ENCODE measurements at places on chromosomes 13 and 19. TPM values are rescaled to one million over a fixed set of nuclear protein-coding genes. Genes with fewer than 3 reads are reported as not detected.

DNA sequence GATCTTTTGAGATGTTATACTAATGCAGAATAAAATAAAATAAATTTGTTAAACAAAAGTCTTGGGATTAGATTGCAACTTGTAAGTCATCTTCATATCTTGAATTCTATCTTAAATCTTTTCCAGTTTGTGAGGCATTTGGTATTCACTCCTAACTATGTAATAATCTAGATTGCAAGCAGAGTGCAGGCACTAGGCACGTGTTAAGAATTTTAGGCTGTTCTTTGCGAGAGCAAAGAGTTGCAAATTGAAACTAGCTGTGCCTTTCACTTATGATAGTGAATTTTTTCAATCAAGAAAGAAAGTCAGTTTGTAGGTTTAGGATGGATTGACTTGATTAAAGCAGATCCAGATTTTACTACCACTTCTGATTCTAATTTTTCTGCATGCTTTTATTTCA is 264.1 kb upstream of the SPRY2 start:
- no peak for DNase-seq

- DNase-seq = no peak
Observed at GRCh38 chr13:26037302-26037701, 14.5 kb downstream of the SHISA2 start.

DNA sequence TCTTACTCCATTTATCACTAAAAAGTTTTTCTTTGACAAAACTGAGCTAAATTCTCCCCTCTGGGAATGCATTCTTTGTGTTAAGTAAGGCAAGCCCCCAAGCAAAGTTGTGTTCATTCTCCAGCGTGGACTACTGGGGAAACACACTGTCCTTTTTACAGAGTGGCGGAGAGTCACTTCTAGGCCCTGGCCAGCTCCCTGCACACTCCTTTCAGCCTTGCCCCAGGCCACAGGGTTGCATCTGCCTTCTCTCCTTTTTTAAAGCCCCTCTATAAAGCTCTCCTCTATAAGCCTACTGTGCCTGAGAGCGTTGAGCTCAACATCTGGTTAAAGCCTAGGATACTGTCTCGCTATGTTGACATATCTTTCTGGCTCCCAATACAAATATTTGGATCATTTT is 803.4 kb downstream of the PCDH17 start:
- no peak for DNase-seq

GRCh38 chr13:20704459-20705069 is 1.1 kb downstream of the IL17D start:
- no peak for DNase-seq

DNA sequence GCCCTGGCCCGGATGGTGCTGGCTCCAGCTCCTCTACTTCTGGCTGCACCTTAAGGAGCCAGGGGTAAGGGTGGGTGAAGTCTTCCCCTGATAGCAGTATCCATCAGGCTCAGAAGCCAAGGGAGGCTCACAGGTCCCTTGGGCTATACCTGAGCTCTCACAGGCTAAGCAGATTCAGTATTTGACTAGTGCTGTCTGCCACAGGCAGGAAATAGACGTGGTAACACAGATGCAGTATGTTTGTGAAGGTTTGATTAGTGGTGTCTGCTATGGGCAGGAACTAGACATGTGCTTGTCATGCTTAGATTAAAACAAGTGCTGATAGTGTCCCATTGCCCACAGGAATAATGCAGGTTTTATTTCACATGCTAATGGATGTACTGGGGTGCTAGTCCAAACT is 4.0 kb downstream of the SYT5 start:
- DNase-seq = no peak

DNA sequence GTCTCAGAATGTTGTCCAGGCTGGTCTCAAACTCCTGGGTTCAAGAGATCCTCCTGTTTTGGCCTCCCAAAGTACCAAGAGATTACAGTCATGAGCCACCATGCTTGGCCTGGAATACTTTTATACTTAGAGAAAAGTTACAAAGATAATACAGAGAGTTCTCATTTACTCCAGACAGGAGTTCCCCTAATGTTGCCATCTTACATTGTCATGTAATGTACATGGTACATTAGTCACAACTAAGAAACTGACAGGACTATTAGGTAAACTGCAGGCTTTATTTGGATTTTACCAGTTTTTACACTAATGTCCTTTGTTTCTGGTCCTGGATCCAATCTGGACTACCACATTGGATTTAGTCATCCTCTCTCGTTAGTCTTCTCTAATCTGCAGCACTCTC is 2.3 kb upstream of the C19orf84 start:
- no peak for DNase-seq

DNA sequence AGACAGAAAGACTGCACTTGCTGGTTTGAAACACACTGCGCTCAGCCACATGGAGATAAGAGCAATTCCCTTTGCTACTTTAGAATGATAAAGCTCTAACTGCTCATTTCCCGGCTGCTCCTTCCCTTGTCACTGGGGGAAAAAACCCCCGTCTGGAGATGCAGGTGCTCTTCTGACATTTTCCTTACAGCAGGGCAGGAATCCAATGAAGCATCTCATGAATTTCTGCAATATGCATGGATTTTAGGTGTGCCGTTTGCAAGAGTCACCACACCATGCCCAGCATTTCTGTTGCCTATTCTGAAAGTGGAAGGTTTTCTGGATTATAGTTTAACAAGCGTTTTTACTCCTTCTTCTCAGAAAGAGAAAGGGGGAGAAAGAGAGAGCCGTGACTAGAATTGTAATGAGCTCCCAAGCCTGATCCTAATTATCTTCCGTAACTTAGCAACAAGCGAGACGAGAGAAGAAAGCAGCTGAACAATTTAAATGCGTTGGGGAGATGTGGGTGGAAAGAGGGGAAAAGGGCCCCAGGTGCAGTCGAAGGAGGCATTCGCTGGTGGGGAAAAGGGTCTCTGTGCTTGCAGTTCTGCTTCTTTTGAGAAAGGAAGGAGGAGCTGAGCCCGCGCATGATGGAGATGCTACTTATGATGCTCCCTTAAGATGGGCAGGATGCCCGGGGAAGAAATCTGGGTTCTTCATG is 76.6 kb upstream of the SPATA13 start:
- DNase-seq = no peak

DNA sequence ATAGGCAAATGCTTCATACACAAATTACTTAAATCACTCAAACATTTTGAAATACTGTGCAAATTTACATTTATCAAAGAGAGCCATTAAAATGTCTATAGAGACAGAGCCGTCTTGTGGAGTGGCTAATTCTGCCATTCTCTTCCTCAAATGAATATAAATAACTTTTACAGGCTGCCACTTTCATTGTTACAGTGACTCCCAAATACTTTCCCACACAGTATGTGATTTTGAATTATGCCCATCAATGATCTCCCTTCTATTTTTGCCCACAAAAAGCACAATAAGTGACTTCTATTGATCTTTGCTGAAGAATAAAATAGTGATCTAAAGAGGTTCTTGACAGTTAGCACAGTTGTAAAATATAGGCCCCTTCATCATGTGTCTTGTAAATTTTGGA is 1244.9 kb downstream of the PCDH17 start:
- DNase-seq = no peak

- no peak for DNase-seq
Observed at GRCh38 chr13:105595471-105595870, 940.0 kb downstream of the EFNB2 start.

- no peak for DNase-seq
Observed at GRCh38 chr19:13887517-13887916, 10.6 kb downstream of the NANOS3 start.

- no peak for DNase-seq
Observed at GRCh38 chr13:73924607-73925006, 209.6 kb downstream of the KLF12 start.

DNA sequence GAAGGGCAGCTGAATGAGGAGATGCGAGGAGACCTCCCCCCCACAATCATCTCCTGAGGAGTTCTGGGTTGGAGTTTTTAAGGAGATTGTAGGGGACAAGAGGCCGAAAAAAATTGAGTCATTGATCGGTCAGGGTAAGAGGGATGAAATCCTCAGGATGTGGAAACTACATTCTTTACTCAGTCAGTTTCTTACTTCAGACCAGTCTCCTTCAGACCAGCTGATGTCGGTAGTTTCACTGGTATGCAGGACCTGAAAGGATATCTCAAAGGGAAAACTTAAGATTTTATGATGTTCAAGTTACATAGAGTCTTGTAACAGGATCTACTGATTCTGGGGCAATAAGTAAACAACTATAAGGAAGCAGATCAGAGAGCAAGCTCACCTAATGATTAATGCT is 51.7 kb upstream of the RFXAP start:
- no peak for DNase-seq

DNA sequence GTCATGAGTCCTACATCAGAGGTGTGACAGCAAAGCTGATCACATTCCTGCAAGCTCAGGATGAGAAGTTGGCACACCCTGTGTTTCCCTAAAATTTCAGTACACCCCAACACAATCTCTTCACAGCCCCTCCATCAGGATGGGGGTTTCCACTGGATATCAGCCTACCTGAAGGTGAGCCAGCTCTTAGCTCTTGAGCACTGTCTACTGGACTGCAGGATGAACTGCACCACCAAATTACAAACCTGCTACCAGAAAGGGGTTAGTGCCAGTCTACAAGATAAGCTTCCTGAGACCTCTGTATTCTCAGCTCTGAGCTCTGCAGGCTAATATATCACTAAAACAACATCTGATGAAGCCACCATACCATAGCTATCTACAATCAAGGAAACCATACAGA is 1616.2 kb upstream of the SPRY2 start:
- no peak for DNase-seq

TDRD12 gene
- total RNA-seq = 0.29 TPM

NUP62 gene
- 73.3 TPM for total RNA-seq

PRMT1 gene
- total RNA-seq = 266 TPM

ZNF665 gene
- total RNA-seq = 2.5 TPM

KLK13 gene
- total RNA-seq = not detected

ZNF44 gene
- 5.5 TPM for total RNA-seq

MYO16 gene
- 0.23 TPM for total RNA-seq

PLK5 gene
- total RNA-seq = not detected

UBL3 gene
- total RNA-seq = 14.1 TPM

SIRT2 gene
- 96.2 TPM for total RNA-seq

SLC10A2 gene
- total RNA-seq = not detected

STOML3 gene
- total RNA-seq = not detected

OR7G1 gene
- total RNA-seq = not detected

CD33 gene
- total RNA-seq = not detected

RNF17 gene
- 0.58 TPM for total RNA-seq

Data from glomerular endothelial cell (primary cell).